Endodermal cell (in vitro differentiated cells): ENCODE measurements at places on chromosomes 4 and X. TPM values are rescaled to one million over a fixed set of nuclear protein-coding genes. Genes with fewer than 3 reads are reported as not detected.

Gene UGT2B7
- total RNA-seq = not detected in 2 replicates

Gene XAGE2
- not detected in 3 replicates for total RNA-seq

Gene USP17L11
- total RNA-seq = not detected in 2 replicates

Gene SASH3
- not detected in 3 replicates for total RNA-seq

- no peak for DNase-seq
- no peaks in the 10 kb centered on the region for H3K27me3 ChIP-seq
- no peak overlapping the region for H3K4me3 ChIP-seq
- no peak overlapping the region for H3K27ac ChIP-seq
- H3K36me3 ChIP-seq = no peaks in the 10 kb centered on the region
Observed at GRCh38 chrX:53133400-53133799, 39.5 kb downstream of the KANTR start.

- H3K4me3 ChIP-seq = no peak overlapping the region
- H3K27ac ChIP-seq = no peak overlapping the region
- H3K36me3 ChIP-seq = no peaks in the 10 kb centered on the region
Observed at GRCh38 chrX:25154168-25154567, 138.4 kb upstream of the ARX start.

- H3K4me1 ChIP-seq = no peaks in the 10 kb centered on the region
- no peak overlapping the region for H3K4me3 ChIP-seq
- no peaks in the 10 kb centered on the region for H3K36me3 ChIP-seq
- H3K27ac ChIP-seq = no peak overlapping the region
- no peak for DNase-seq
Observed at GRCh38 chr4:153512952-153513500, 46.9 kb downstream of the TMEM131L start.

DNA sequence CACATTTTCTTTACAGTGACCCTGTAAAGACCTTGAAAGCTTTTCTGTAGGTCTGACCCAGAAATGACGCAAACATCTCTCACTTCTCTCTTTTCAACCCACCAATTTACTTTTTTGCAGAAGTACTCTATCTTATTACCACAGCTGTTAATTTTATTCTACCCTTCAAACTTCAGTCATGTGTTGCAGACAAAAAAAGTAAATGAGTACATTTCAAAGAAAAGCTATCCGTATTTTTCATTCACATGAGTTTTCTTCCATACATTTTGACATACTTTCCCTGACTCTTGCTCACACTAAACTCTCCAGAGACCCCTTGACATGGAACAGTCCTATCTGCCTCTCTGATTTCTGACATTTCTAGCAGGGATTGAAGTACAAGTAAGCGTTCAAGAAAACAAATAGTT is 51.7 kb downstream of the SLC7A11 start:
- no peak overlapping the region for H3K4me3 ChIP-seq
- H3K36me3 ChIP-seq = no peaks in the 10 kb centered on the region
- no peak for DNase-seq
- H3K4me1 ChIP-seq = peaks cover 12% of the 10 kb centered on the region
- no peak overlapping the region for H3K27ac ChIP-seq

Gene GAR1
- 34.5 and 35.3 TPM in 2 replicates for total RNA-seq

Gene ZNF157
- total RNA-seq = 0.97 and 1.6 TPM in 2 replicates

- no peak overlapping the region for H3K4me3 ChIP-seq
- no peak for DNase-seq
- H3K27ac ChIP-seq = no peak overlapping the region
- no peaks in the 10 kb centered on the region for H3K36me3 ChIP-seq
- H3K27me3 ChIP-seq = no peaks in the 10 kb centered on the region
- H3K4me1 ChIP-seq = no peaks in the 10 kb centered on the region
Observed at GRCh38 chr4:3262208-3263052, 13.5 kb downstream of the MSANTD1 start.

GRCh38 chr4:184346682-184347081 is 127.7 kb downstream of the IRF2 start:
- H3K4me1 ChIP-seq = peaks cover 12% of the 10 kb centered on the region
- H3K27me3 ChIP-seq = no peaks in the 10 kb centered on the region
- no peak overlapping the region for H3K4me3 ChIP-seq
- DNase-seq = no peak
- no peak overlapping the region for H3K27ac ChIP-seq

Gene NHS
- 1.9 to 6.0 TPM (median 3.1 TPM) in 3 replicates for total RNA-seq

- H3K4me3 ChIP-seq = no peak overlapping the region
- H3K4me1 ChIP-seq = no peaks in the 10 kb centered on the region
- no peaks in the 10 kb centered on the region for H3K36me3 ChIP-seq
Observed at GRCh38 chr4:160514126-160514525, 1411.2 kb downstream of the RAPGEF2 start.

DNA sequence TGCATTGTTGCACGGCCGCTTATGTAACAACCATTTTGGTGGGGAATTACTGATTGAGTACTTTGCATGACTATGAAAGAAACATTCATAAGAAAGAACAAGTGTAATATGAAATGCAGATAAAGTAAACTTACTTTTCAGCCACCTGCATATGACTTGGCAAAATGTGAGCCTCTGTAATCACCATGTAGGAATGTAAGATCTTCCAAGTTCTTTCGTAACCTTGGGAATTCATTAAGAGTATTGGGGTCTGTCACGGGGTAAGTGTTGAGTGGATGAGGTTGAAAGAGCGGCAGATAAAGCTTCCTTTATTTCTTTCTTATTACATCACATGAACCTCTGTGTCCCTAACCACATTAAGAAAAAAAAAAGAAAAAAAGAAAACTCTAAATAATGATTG is 348.5 kb upstream of the NR3C2 start:
- H3K27ac ChIP-seq = no peak overlapping the region
- H3K27me3 ChIP-seq = no peaks in the 10 kb centered on the region
- H3K4me3 ChIP-seq = no peak overlapping the region
- DNase-seq = no peak
- peaks cover 4% of the 10 kb centered on the region for H3K4me1 ChIP-seq

DNA sequence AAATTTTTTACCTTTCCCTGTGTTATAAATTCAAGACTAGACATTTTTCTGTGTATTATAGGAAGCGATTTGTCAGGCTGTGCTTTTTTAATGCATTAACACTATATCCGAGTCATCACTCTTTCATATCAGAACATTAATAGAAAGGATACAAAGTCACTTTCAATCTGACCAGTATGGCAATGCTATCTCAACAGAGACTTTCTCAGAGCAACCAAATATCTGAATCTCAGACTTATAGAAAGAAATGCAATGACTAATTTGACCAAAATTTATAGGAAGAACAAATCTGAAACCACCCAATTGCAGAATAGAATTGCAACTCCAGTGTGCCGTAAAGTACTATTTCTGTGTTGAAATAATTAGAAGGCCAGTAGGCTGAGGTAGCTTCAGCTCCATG is 473 bp upstream of the TKTL2 start:
- no peaks in the 10 kb centered on the region for H3K4me1 ChIP-seq
- H3K36me3 ChIP-seq = no peaks in the 10 kb centered on the region
- no peak overlapping the region for H3K27ac ChIP-seq
- no peak overlapping the region for H3K4me3 ChIP-seq
- no peak for DNase-seq

Gene NLGN4X
- total RNA-seq = 19.2 to 26.9 TPM (median 21.5 TPM) in 3 replicates

- H3K27me3 ChIP-seq = no peaks in the 10 kb centered on the region
- no peak for DNase-seq
- H3K27ac ChIP-seq = no peak overlapping the region
- H3K36me3 ChIP-seq = no peaks in the 10 kb centered on the region
Observed at GRCh38 chr4:121597346-121597934, 99.3 kb downstream of the ANXA5 start.

- no peaks in the 10 kb centered on the region for H3K36me3 ChIP-seq
- H3K4me3 ChIP-seq = no peak overlapping the region
- no peaks in the 10 kb centered on the region for H3K27me3 ChIP-seq
- H3K4me1 ChIP-seq = no peaks in the 10 kb centered on the region
- H3K27ac ChIP-seq = no peak overlapping the region
Observed at GRCh38 chr4:174663216-174663615, 140.9 kb upstream of the HPGD start.

DNA sequence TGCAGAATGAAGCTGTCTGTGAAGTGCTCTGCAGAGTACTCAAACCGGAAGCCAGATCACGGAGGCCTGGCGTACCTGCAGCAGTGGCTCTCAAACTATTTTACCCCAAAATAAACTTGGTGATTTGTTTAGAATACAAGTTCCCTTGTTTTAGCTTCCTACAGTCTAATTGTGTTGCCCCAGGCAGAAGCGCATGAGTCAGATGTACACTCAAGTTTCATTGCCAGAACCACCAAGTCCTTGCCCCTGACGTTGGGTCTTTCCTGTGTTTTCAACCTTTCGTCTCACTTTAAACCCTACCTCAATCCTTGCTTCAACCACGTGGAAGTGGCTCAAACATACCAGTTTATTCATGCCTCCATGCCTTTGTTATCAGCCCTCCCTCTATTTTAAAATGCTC is 66.2 kb upstream of the SLC7A11 start:
- no peak for DNase-seq
- H3K4me1 ChIP-seq = no peaks in the 10 kb centered on the region
- H3K36me3 ChIP-seq = no peaks in the 10 kb centered on the region
- H3K4me3 ChIP-seq = no peak overlapping the region

Gene C4orf17
- not detected in 2 replicates for total RNA-seq

- no peaks in the 10 kb centered on the region for H3K27me3 ChIP-seq
- no peak overlapping the region for H3K27ac ChIP-seq
- H3K4me1 ChIP-seq = no peaks in the 10 kb centered on the region
- peak; percentile 63 for DNase-seq
Observed at GRCh38 chrX:49309401-49309981, 6.0 kb downstream of the GAGE10 start.

DNA sequence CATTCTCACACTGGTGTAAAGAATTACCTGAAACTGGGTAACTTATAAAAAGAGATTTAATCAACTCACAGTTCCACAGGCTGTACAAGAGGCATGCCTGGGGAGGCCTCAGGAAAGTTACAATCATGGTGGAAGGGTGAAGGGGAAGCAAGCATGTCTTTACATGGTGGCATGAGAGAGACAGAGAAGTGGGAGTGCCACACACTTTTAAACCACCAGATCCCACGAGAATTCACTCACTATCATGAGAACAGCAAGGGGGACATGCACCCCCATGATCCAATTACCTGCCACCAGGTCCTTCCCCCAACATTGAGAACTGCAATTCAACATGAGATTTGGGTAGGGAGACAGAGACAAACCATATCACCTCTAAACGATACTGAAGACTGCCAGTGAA is 23.0 kb downstream of the EPGN start:
- H3K27ac ChIP-seq = no peak overlapping the region
- H3K4me3 ChIP-seq = no peak overlapping the region
- H3K36me3 ChIP-seq = no peaks in the 10 kb centered on the region
- no peak for DNase-seq
- H3K4me1 ChIP-seq = no peaks in the 10 kb centered on the region

- DNase-seq = no peak
- H3K4me3 ChIP-seq = no peak overlapping the region
- no peaks in the 10 kb centered on the region for H3K4me1 ChIP-seq
Observed at GRCh38 chrX:13499736-13500135, 69.7 kb upstream of the EGFL6 start.

DNA sequence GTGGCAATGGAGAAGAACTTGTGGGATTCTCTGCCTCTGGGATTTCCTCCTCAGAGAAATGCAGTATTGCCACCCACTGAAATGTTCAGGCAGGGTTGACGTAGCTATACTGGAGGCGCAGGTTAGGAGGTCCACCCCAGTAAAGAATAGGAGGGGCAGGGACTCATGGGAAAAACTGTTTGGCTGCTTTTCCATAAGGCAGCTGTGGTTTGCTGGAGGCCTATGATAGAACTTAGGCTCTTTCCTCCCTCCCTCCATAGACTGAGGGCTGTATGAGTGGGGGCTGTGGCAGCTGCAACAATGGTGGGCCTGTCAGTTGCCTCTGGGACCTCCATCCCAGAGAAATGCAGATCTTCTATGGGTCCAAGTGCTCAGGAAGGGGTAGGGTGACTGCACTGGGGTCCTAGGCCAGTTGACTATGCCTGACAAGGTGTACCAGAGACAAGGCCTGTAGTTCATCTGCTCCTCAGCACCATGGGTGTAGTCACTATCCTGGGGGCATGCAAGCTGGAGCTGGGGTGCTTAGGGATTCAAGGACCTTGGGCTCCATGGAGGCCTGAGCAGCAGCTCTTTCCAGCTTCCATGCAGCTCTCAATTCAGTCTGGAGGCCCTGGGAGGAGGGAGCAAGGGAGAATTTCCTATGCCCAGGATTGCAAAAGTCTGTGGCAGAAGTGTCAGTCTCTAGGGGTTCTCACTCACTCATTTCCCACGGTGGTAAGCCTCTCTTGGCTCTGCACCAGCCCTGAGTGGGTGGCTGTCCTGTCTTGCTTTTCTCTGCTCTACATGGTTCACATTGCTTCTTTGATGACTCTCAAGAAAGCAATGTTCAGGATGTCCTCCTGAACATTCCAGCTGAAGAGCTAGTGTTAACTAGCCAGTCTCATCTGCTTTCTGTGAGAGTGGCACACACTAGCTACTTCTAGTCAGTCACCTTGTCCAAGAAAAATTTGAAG is 353.0 kb downstream of the IDS start:
- no peaks in the 10 kb centered on the region for H3K36me3 ChIP-seq
- no peaks in the 10 kb centered on the region for H3K27me3 ChIP-seq
- H3K4me1 ChIP-seq = no peaks in the 10 kb centered on the region
- H3K27ac ChIP-seq = no peak overlapping the region
- H3K4me3 ChIP-seq = no peak overlapping the region
- DNase-seq = no peak

GRCh38 chrX:68913249-68913547 is 84.4 kb downstream of the EFNB1 start:
- H3K4me3 ChIP-seq = no peak overlapping the region
- no peaks in the 10 kb centered on the region for H3K27me3 ChIP-seq
- H3K4me1 ChIP-seq = peaks cover 3% of the 10 kb centered on the region

Gene FRMD7
- total RNA-seq = not detected in 2 replicates

- H3K27me3 ChIP-seq = no peaks in the 10 kb centered on the region
- no peak for DNase-seq
- H3K27ac ChIP-seq = no peak overlapping the region
- no peaks in the 10 kb centered on the region for H3K4me1 ChIP-seq
Observed at GRCh38 chrX:9663216-9663615, 102.4 kb downstream of the GPR143 start.

Gene FAM47A
- total RNA-seq = not detected in 3 replicates

- H3K4me3 ChIP-seq = no peak overlapping the region
- no peaks in the 10 kb centered on the region for H3K4me1 ChIP-seq
- H3K36me3 ChIP-seq = no peaks in the 10 kb centered on the region
Observed at GRCh38 chr4:32140636-32141035, 1420.5 kb downstream of the PCDH7 start.

DNA sequence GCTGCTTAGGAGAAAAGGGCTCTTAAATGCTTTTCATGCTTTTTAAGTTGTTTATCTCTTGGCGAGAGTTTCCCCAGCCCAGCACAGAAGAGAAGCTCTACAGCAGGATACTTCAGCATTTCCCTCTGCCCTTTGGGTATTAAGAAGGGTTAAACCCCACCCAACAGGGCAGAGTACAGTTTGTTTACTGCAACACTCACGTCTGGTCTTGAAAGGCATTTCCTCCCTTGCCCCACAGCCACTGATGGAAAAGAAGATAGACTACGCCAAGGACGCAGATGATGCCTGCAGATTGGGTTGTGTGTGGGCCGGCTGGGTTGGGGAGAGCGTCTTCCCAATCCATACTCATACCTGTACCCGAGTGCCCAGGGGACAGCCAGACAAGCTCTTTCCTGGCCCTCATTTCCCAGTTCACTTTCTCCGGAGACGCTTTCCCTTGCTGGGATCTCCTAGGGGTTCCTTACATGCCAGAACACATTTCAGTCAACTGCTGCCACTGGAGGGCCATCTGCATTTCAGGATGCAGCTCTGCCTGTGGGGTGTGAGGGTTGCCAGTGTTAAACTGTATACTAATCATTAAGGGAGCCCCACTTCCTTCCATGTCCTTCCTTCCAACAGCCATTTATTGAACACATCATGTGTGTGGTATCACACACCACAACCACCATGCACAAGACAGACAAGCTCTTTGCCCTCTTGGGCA is 96.5 kb upstream of the DHX15 start:
- no peaks in the 10 kb centered on the region for H3K36me3 ChIP-seq
- no peaks in the 10 kb centered on the region for H3K27me3 ChIP-seq
- H3K27ac ChIP-seq = no peak overlapping the region
- H3K4me3 ChIP-seq = no peak overlapping the region
